Mesothelial cell of epicardium (in vitro differentiated cells): ENCODE measurements at places on chromosomes 2 and 18.

GRCh38 chr2:29766191-29766590 is 155.2 kb downstream of the ALK start:
- no peaks in the 10 kb centered on the region for H3K36me3 ChIP-seq
- H3K4me1 ChIP-seq: peaks cover 9% of the 10 kb centered on the region
- no peak overlapping the region for H3K27ac ChIP-seq
- DNase-seq: no peak

DNA sequence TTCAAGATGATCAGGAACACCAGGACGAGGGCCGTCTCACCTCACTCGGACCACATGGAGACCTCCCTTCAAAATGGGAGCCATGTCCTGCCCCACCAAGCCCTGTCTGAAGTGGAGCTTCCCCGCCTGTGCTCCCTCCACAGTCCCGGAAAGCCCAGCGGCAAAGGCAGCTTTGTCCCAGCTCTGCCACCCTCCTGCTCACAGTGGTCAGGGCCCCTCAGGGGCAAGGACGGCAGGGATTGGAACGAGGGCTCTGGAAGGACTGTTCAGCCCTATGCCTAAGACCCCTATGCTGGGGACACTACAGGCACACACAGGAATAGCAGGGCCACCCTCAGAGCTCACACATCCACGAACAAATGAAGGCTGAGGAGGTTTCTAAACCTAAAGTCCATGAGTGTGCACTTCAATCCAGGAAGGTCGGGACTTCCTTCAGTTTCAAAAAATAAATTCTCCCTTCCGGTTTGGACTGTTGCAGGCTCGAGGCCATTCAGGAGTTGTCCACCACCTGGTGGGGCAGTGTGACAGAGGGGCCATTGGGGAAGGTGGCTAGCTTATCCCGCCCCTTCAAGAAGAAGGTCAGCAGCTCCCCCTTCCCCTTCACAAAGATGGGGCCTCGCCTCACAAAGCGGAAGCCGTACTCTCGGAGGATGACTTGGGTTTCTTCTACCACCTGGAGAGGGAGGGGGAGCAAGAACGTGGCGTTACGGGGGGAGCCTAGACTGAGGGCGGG is 26.4 kb downstream of the CENPO start:
- H3K27me3 ChIP-seq: no peaks in the 10 kb centered on the region
- peaks cover 3% of the 10 kb centered on the region for H3K4me1 ChIP-seq
- H3K4me3 ChIP-seq: no peak overlapping the region

DNA sequence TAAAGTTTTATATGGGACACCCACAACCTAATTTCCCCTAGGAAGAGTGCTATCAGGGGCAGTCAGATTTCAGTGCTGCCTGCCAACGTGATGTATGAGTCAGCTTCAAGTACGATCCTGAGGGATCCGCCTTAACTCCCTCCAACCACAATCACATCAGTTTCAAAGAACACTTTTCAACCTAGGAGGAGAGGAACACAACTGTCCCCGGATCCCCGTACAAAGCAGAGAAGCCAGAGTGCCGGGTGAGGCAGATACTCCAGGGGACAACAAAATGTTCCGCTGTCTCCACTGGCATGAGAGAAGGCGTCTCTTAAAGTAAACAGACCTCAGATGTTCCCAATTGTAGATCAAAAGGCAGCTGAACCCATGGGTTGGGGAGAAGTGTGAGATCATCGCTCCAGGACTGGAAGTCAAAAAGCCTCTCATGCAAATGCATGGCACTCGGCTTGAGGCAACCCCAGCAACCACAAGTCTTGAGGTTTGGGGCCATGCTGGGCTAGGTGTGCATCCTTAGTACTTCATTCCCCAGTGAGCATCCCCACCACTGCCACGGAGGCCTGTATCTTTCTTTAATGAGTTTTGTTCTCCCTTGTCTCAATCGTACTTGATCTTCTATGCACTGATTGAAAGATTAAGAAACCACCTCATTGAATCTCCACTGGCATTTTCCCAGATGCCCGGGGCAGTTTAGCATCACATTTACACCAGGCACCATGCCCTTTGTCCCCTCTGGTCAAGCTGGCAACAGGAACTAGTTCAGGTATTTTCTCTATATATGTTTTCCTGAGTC is 91.0 kb upstream of the CCBE1 start:
- H3K36me3 ChIP-seq: no peaks in the 10 kb centered on the region
- DNase-seq: no peak
- no peak overlapping the region for H3K27ac ChIP-seq
- H3K27me3 ChIP-seq: peaks cover 62% of the 10 kb centered on the region
- peaks cover 5% of the 10 kb centered on the region for H3K4me1 ChIP-seq

- no peaks in the 10 kb centered on the region for H3K27me3 ChIP-seq
- DNase-seq: peak; percentile 55
- H3K36me3 ChIP-seq: peaks cover 48% of the 10 kb centered on the region
- no peak overlapping the region for H3K4me3 ChIP-seq
- no peak overlapping the region for H3K27ac ChIP-seq
These were observed 116.0 kb downstream of the TNS1 start for GRCh38 chr2:217886720-217887309.

GRCh38 chr2:175156534-175156933 is 11.5 kb downstream of the ATF2 start:
- H3K36me3 ChIP-seq: peaks cover 5% of the 10 kb centered on the region
- H3K4me3 ChIP-seq: no peak overlapping the region
- DNase-seq: no peak

GRCh38 chr2:98378901-98379300 is 32.6 kb downstream of the CNGA3 start:
- no peak for DNase-seq
- H3K4me3 ChIP-seq: no peak overlapping the region
- peaks cover 11% of the 10 kb centered on the region for H3K4me1 ChIP-seq
- H3K27me3 ChIP-seq: peaks cover 46% of the 10 kb centered on the region

DNA sequence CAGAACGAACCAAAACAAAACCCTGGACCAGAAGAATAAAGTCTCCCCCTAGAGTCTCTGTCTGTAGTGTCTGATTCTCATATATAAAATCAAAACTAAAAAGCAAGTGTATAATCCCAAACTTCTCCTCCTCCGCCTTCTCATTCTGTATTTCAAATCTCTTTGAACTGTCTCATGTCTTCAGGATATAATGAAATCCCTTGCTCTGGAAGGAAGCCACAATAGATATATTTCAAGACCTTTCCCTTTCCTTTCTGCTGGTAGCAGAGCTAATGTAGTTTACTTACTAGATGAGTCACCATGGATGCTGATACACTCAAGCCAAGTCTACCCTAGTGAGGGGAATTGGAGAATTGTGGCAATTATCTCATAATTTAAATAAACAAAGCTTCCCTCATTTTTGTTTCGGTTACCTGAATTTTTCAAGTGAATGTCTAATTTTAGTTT is 33.5 kb upstream of the CCDC93 start:
- peaks cover 30% of the 10 kb centered on the region for H3K4me1 ChIP-seq
- no peaks in the 10 kb centered on the region for H3K36me3 ChIP-seq
- no peak overlapping the region for H3K27ac ChIP-seq
- DNase-seq: no peak
- H3K4me3 ChIP-seq: no peak overlapping the region

GRCh38 chr2:182616471-182617393 is 99.3 kb upstream of the DNAJC10 start:
- H3K36me3 ChIP-seq: no peaks in the 10 kb centered on the region
- H3K27me3 ChIP-seq: no peaks in the 10 kb centered on the region
- H3K4me3 ChIP-seq: no peak overlapping the region
- H3K27ac ChIP-seq: no peak overlapping the region
- peaks cover 25% of the 10 kb centered on the region for H3K4me1 ChIP-seq

- DNase-seq: no peak
- H3K4me3 ChIP-seq: no peak overlapping the region
- H3K27me3 ChIP-seq: no peaks in the 10 kb centered on the region
- H3K36me3 ChIP-seq: no peaks in the 10 kb centered on the region
- H3K4me1 ChIP-seq: no peaks in the 10 kb centered on the region
These were observed 23.5 kb upstream of the PMAIP1 start for GRCh38 chr18:59876310-59876626.

- H3K36me3 ChIP-seq: no peaks in the 10 kb centered on the region
- H3K4me1 ChIP-seq: peaks cover 63% of the 10 kb centered on the region
- peak overlapping the region; percentile 8 for H3K27ac ChIP-seq
These were observed 94.1 kb upstream of the SLC14A2 start for GRCh38 chr18:45521136-45521535.

DNA sequence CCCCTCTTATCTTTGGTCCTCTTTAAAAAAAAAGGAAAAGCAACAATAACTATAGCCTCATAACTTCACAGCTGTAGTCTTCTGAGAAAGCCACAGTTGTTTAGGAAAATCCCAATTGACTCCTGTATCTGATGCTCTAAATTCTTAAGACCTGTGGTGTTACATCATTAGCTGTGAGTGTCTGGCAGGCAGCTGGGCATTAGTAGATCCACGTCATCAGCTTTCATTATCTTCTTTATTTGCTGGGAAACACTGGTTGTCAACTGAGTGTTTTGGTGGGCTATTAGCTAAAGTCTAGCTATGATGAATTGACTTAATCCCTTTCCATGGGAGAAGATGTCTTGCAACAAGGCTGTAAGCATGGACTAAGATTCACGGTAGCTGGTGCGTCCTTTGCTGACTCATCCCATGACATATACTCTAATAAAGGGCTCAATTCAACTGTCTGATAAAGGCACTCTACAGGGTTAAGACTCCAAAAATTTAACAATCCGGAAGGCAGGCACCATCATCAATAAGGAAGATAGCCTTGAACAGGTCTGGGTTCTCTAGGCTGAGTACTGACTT is 517.2 kb downstream of the PLCL1 start:
- no peak overlapping the region for H3K4me3 ChIP-seq
- no peaks in the 10 kb centered on the region for H3K36me3 ChIP-seq
- H3K27me3 ChIP-seq: peaks cover 51% of the 10 kb centered on the region
- no peak overlapping the region for H3K27ac ChIP-seq
- no peak for DNase-seq
- H3K4me1 ChIP-seq: no peaks in the 10 kb centered on the region

DNA sequence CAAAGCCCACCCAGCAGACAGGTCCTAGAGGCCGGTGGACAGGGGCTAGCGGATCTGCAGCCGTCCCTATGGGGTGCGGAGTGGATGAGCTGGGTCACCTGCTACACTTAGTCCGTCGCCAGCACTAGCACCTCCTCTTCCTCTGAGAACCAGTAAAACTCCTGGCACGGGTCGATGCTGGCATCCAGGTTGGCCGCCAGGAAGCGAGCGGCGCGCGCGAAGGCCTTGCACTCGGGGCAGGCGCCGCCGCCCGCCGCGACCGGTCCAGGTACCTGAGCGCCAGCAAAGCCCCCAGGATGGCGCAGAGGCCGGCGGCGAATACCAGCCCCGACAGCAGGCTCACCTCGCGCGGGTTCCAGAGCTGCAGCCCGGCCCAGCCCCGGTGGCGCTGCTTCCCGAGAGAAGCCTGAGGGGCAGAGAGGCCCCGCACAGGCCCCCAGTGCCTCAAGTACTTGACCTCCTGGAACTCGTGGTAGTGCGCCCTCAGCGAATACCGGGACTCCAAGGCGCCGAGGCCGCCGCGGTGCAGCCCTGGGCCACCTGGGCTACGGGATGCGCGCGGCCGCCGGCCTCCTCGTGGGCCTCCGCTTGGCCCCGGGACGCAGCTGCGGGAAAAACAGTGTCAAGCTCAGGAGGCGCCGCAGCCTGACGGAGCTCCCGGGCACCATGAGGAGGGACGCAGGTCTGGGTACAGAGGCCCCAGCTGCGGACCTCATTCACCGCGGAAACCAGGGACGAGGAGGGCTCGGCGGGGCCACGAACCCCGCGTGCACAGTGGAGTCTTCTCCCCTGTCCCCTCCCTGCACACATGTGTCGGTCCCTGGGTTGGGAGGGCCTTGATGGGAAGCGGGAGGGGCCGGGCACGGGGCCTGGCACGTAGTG is 27.5 kb upstream of the ALPP start:
- H3K4me1 ChIP-seq: no peaks in the 10 kb centered on the region
- no peaks in the 10 kb centered on the region for H3K36me3 ChIP-seq
- no peak overlapping the region for H3K4me3 ChIP-seq
- no peak overlapping the region for H3K27ac ChIP-seq

DNA sequence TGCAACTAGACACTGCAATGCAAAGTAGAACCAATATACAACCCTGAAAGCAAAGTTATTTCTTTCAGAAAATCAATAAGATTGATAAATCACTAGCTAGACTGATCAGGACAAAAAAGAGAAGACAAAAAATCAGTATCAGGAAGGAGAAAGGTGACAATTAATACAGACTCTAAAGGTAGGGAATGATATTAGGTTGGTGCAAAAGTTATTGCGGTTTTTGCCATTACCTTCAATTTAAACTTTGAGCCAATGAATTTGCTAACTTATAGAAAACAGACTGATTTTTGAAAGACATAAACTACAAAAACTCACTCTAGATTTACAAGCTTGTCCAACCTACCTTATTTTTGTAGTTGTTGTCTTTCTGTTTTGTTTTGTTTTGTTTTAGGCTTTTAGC is 30.5 kb upstream of the MRPS9 start:
- no peak for DNase-seq
- peaks cover 1% of the 10 kb centered on the region for H3K4me1 ChIP-seq
- no peaks in the 10 kb centered on the region for H3K36me3 ChIP-seq
- H3K27me3 ChIP-seq: no peaks in the 10 kb centered on the region
- no peak overlapping the region for H3K4me3 ChIP-seq
- H3K27ac ChIP-seq: no peak overlapping the region

- peaks cover 29% of the 10 kb centered on the region for H3K36me3 ChIP-seq
- H3K4me1 ChIP-seq: no peaks in the 10 kb centered on the region
- H3K27me3 ChIP-seq: no peaks in the 10 kb centered on the region
These were observed 101.7 kb upstream of the ALPP start for GRCh38 chr2:232276733-232277313.

GRCh38 chr2:232505856-232506255 is 14.3 kb upstream of the PRSS56 start:
- H3K27me3 ChIP-seq: peaks cover 75% of the 10 kb centered on the region
- no peaks in the 10 kb centered on the region for H3K36me3 ChIP-seq
- no peak for DNase-seq
- no peak overlapping the region for H3K4me3 ChIP-seq
- peaks cover 36% of the 10 kb centered on the region for H3K4me1 ChIP-seq

GRCh38 chr18:3046216-3046808 is 33.4 kb upstream of the LPIN2 start:
- no peak overlapping the region for H3K27ac ChIP-seq
- H3K36me3 ChIP-seq: no peaks in the 10 kb centered on the region
- H3K4me3 ChIP-seq: no peak overlapping the region
- peaks cover 3% of the 10 kb centered on the region for H3K27me3 ChIP-seq

DNA sequence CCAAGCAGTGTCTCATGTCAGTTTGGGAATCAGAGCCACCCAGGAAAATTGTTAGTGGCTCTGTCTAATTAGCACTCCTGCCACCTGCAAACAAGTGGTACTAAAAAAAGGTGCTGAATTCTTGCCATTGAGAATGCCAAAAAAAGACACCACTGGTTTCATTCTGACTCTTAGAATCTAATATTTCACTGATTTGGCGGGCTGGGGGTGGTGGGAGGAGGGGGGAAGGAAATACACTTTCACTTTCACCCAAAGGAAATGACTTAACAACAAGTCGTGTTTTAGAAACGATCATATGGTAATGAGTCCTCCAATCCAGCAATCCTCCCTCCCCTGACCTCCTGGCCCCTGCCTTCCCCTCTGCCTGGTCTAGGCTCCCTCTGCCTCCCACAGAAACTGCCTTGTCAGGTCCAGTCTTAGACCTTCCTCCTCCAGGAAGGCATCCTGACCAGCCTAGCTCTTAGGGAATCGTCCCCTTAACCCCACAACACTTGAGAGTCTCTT is 4.4 kb upstream of the KLHL29 start:
- DNase-seq: no peak
- no peak overlapping the region for H3K4me3 ChIP-seq
- H3K27me3 ChIP-seq: peaks cover 28% of the 10 kb centered on the region
- no peaks in the 10 kb centered on the region for H3K36me3 ChIP-seq
- no peak overlapping the region for H3K27ac ChIP-seq

- H3K36me3 ChIP-seq: no peaks in the 10 kb centered on the region
- peaks cover 41% of the 10 kb centered on the region for H3K27me3 ChIP-seq
- no peak overlapping the region for H3K27ac ChIP-seq
These were observed 29.5 kb downstream of the INHBB start for GRCh38 chr2:120375251-120376020.

- peaks cover 45% of the 10 kb centered on the region for H3K36me3 ChIP-seq
- DNase-seq: no peak
- H3K4me3 ChIP-seq: no peak overlapping the region
- H3K27me3 ChIP-seq: no peaks in the 10 kb centered on the region
These were observed 40.4 kb downstream of the SH3YL1 start for GRCh38 chr2:223451-223850.
